ENCODE measurements at places on chromosomes 12 and 14.

DNA sequence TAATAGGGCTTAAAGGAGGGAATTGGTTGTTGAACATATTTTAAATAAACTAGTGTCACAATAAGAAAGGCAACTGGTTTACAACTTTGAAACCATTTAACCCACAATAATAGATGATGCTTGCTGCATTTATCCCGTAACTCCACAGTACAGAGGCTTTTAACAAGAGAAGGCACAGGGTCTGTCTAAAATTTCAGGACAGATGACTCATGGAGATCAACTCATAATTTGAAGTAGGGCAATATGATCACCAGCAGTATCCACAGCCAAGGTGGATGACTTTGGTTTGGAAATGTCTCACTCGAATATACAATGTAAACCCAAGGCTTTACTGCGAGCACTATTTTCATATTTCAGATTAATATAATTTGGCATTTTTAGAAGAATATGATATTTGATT lies 340.2 kb downstream of the LRIG3 start:
- DNase-seq: no peak

DNA sequence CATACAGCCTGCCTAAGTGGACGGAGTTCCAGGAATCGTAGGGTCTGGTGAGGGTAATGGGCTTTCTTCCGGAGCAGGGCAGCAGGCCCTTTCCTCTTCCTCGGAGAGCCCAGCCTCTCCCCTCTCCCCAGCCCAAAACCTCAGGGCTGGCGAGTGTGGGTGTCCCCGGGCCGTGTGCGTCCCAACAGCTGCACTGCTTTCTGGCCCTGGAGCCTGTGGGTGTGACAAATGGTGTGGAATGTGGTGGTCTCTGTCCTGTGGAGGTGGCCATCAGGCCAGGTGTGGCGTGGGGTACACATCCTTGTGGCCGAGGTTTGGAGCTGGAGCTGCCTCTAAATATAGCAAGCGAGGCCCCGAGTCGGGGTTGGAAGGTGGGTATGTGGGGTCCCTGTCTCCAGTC lies 8.5 kb downstream of the ORAI1 start:
- DNase-seq: no peak

- DNase-seq: no peak
Observed at GRCh38 chr12:226401-226800, 12.4 kb upstream of the SLC6A12 start.

DNA sequence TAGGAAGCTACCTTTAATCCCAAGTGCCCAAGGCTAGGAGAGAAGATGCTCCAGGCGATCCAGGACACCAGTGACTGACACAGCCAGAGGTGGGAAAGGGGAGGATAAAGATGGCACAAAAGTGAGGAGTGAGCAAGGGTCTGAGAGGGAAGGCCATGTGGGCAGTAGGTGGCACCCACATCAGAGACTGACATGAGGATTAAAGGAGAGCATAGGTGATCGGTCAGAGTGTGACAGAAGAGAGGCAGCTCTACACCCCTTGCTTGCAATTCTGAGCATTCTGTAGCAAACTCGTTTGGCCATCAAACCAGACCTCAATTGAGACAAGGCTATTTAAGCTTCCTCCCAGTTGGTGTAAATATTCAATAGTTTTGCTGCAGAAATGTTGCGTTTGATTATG lies 724 bp upstream of the CD27 start:
- no peak for DNase-seq

DNA sequence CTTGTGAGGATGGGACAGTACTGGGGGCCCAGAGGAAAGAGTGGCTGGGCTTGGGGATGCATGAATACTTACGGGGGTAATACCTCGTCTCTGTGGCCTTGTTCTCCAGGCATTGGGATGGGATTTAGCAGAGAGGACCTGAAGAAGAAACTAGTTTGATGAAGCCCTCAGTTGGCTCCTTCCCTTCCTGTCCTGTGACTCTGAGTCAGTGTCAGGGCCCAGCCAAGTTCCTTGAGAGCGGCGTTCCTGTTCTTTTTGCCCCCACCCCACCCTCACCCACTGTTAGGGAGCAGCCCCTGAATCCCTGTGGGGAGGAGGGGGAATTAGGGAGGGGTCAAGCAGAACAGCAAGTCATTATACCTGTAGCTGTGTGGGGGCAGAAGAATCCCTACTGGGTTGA lies 5.2 kb upstream of the LRP1-AS start:
- no peak for DNase-seq

GRCh38 chr12:72236071-72236705 lies 36.0 kb upstream of the TRHDE start:
- DNase-seq: no peak

DNA sequence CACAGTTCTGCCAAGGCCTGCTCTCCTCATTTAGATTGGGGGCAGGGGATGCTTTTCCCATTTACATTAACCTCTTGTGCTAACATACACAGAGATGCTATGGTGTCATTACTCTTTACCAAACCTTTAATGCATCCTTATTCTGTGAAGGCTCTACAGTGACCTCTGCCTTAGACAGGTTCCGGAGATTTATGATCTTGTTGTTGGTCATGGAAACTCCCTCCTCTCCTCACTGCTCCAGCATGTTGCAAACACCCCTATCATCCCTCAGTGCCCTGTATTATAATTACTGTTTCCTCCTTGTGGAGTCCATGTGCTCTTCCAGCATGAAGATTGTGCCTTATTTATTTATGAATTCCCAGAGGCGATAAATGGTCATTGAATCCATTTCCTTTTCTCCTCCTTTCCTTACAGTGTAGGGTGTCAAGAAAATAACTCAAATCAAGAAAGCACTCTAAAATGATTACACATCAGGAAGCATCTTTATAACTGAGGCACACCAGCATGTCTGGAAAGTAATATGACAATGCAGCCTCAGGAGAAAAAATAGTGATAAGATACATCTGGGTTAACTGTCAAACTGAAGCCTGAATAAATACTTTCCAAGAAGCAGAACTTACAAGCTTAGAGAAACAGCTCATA lies 37.8 kb downstream of the RTN1 start:
- no peak for DNase-seq

GRCh38 chr12:2689393-2689792 lies 105.4 kb upstream of the FKBP4 start:
- DNase-seq: no peak

DNA sequence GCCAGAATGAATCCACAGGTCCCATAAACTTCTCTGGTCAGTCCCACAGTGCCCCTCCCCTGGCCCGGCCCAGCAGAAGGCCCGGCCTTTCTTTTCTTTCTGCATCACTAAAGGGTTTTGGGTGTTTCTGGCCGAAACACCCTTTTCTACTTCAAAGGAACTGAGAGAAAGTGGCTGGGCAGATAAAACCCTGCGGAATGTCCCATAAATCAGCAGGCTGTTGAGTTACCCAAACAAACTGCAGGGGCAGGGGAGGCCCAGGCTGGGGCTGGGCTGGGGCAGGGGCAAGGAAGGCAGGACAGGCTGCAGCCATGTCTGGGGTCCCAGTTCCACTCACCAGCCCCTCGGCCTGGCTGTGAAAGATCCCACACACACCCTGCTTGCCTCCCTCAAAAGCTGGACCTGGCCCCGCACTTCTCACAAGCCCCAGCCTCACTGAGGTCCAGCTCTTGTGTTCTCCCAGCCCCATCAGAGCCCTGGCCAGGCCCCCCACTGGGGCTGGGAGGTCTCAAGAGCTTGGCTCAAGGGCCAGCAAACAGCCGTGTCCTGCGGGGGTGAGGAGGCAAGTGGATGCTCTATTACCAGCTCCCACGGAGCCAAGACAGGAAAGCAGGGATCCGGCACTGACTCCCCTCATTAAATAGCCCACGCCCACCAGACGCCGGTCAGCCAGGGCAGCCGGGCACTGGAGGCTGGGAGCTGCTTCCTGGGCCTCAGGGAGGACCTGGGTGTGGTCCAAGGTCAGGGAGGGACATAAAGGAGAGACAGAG lies 41.9 kb downstream of the CCNK start:
- DNase-seq: no peak

DNA sequence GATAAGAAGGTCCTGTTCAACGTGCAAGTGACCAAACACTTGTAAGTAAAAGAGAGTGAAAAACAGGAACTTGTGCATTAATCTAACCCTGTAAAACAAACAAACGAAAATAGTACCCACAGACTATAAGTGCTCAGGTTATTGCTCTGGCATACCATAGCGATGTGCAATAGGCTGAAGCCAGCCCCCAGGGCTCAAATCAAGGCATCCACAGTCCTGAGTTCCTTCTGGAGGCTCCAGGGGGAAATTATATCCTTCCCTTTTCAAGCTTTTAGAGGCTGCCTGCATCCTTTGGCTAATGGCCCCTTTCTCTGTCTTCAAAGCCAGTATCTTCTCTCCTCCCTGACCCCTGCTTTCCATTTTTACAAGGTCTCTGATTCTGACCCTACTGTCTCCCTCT lies 8.1 kb upstream of the CMAS start:
- DNase-seq: no peak

DNA sequence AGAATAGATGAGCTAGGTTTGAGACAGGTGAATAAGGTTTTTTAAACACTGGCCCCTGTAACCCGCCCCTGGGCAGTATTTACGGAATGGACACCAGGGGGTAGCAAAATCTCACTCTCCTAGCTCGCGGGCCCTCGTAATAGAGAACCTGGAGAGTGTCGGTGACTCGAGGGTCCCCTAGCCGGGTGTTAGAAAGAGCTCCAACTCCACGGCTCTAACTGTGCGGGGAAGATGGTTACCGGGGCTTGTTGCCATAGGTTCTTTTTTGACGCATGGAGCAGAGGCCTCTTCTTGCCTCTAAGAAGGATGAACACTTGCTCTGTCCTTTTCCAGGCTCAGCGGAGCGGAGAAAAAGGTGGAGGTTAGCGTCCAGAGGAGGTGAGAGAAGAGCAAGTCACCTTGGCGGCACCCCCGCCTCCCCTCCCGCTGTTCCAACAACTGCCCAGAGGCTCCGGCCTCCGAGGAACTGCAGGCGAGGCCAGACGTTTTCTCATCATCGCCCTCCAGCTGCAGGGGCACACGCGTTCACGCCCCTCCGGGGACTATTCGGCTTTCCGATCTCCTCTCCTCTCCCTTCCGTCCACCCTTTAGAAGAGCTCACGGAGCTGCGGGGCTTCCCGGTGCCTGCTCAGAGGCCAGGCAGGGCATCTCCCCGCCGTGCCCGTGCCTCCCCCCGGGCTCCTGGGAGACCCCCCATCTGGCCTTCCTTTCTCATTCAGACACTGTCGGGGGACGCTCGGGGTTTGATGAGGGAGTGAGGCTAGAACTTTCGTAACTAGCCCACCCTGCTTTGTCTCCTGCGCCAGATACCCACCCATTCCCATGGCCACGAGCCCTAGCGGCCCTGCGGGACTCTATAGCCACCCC lies 1.4 kb upstream of the ARHGEF40 start:
- DNase-seq: no peak

- peak; percentile 83 for DNase-seq
Observed at GRCh38 chr12:50066402-50066801, 9.0 kb downstream of the ASIC1 start.

GRCh38 chr12:60921541-60921940 lies 1325.7 kb downstream of the SLC16A7 start:
- no peak for DNase-seq

DNA sequence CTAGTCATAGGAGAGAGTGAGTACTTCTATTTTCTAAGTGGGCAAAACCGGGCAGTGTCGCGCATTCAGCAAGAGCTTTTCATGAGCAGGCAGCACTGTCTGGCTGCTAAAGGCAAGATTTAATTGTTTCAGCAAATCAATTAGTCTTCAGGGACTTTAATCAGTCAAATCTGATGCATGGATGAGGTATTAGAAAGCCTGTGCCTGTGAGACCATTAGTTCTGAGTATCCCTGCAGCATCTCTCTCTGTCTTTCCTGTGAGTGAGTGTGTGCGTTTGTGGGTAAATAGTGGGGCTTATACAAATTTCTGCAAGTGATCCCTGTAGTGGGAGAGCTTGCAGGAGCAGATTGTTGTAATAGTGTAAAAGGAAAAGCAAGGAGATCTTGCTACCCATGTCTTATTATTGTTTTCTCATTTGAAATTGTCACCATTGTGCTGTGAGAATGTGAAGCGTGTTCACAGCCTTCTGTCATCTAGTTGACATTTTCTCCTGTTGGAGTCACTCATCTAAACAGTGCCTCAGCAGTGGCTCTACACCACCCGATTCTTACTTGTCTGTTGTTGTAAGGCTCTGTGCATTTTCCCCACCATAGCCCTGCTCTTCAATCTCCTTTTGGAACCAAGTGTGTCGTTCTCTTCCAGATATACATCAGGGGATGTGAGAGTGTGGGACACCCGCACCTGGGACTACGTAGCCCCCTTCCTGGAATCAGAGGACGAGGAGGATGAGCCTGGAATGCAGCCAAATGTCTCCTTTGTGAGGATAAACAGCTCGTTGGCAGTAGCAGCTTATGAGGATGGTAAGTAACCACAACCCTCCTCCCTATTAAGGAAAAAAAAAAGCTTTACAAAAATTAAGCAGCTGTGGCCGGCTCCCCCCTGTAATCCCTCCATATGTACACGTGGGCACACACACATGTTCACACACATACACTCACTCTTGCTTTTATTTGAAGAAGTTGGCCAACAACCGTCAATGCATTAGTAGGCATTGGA lies 53.6 kb downstream of the FBXW8 start:
- no peak for DNase-seq

GRCh38 chr14:50947446-50947845 lies 3.2 kb upstream of the PYGL start:
- no peak for DNase-seq
